ENCODE measurements at places on chromosomes 11 and 22. TPM values are rescaled to one million over a fixed set of nuclear protein-coding genes. Genes with fewer than 3 reads are reported as not detected.

Gene GDPD5
- 28.4 TPM for polyA plus RNA-seq

Gene ART1
- polyA plus RNA-seq: 0.32 TPM

Gene PLA2G3
- 0.08 TPM for polyA plus RNA-seq

Gene ZNF408
- polyA plus RNA-seq: 10.8 TPM

Gene PVALB
- polyA plus RNA-seq: not detected

Gene TMPRSS4
- 4.9 TPM for polyA plus RNA-seq

Gene GGTLC2
- 0.38 TPM for polyA plus RNA-seq

Gene OR51B2
- polyA plus RNA-seq: not detected

Gene IRAG1
- 17.8 TPM for polyA plus RNA-seq

Gene AIFM3
- 1.4 TPM for polyA plus RNA-seq
